HFFc6 (cell line): ENCODE measurements at places on chromosomes 11 and 22.
A peak's percentile ranks its signal among the peaks of the same experiment; 100 is the strongest.

GRCh38 chr11:96315476-96315875 lies 27.5 kb downstream of the MAML2 start:
- DNase-seq: no peak

DNA sequence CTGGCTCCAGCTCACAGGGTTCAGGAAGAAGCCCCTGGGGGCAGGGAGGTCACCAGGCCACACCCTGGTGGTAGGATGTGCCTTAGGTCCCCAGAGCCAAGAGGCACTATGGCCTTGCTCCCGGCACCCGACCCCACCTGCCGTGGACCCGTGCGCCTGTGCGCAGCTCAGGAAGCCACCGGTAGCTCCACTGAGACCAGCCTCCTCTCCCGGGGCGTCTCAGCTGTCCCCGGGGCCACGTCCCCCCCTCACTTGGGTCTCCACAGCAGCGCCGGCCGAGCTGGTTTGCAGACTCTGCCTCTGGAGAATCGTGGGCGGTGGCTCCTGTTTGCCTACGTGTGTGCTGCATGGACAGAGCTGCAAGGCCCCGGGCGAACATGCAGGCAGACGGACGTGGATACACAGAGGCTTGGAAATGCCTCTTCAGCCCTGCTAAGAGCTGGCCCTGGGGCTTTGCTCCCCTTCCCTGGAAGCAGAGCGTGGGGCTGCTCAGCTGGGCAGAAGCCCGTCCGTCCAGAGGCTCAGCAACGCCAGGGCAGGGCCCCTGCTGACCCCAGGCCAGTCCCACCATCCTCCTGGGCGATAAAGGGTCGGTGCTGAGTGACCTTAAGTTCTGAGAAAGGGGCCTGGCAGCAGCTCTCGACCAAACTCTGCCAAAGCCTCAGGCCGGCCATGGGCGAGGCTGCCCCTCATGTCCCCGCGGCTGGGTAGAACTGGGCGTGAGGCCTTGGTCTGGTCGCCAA lies 15.3 kb upstream of the MUC5B start:
- DNase-seq: no peak

- DNase-seq: no peak
Observed at GRCh38 chr22:29190918-29191317, 14.8 kb upstream of the EMID1 start.

DNA sequence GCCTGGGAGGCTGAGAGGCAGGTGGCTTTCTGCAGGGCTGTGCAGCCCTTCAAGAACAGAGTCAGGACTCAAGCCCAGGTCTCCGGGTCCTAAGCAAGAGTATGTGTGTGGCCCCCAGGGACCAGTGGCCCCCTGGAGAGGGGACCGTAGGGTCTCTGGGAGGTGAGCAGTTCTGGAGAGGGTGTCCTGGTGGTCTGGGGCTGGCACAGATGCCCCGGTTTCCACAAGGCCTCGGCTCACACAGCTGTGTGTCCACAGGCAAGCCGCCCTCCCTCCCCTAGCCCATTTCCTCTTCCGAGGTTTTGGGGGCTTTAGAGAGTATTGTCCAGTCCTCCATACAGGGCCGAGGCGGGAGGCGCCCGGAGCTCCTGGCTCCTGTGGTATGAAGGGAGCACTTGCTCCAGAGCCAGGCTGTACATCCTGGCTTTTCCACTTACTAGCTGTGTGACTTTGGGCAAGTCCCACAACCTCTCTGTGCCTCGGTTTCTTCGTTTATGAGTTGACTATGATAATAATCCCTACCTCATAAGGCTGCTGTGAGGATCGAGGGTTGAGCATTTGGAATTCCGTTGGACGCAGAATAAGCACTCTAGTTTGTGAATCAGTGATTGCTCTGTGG lies 3.4 kb upstream of the RPS19BP1 start:
- DNase-seq: no peak

DNA sequence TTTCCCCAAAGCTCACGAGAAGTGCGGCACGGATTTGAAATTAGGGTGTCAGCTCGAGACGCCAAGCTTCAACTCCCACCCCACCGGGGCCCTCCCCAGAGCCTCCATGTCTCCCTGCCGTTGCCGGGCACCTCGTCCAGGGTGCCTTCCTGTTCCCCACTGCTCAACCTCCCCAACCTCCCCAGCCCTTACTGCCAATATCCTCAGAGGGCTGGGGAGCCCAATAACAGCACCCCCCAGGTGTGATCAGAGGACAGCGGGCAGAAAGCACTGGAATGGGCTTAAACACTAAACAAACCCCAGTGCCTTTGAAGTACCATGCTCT lies 1336.4 kb downstream of the TBC1D22A start:
- no peak for DNase-seq

- no peak for DNase-seq
Observed at GRCh38 chr11:111128076-111128870, 117.3 kb upstream of the POU2AF2 start.

DNA sequence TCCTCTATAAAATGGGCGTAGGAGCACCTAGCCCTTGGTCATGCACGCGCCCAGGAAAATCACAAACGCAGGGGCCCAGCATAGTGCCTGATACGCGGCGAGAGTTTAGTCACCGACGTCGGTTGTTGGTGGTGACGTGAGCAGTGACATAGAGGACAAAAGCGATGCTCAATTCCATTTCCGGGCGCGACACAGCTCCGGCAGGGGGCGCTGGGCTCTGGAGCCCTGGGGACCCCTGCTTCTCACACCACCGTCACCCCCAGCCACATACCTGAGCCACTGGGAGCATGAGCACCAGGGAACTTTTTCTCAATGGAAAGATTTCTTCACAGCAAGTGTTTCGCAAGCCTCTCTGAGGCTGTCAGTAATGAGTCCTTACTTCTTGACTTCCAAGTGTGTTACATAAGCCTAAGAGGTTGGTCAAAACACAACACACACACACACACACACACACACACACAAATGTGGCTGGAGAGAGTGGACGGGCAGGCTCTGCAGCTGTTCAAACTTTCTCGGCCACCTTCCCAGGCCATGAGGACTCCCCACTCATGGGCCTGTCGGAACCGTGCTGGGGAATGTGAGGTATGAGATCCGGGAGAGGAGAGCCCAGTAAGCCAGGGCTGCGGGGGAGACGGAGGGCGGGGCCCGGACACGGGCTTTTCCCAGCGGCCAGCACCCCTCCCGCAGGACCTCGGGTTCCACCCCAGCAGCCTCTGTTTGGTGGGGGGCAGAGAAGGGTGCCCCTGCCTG lies 36.9 kb upstream of the LINC01488 start:
- DNase-seq: peak; percentile 94

- DNase-seq: no peak
Observed at GRCh38 chr11:19559746-19560145, 152.9 kb upstream of the NAV2 start.

DNA sequence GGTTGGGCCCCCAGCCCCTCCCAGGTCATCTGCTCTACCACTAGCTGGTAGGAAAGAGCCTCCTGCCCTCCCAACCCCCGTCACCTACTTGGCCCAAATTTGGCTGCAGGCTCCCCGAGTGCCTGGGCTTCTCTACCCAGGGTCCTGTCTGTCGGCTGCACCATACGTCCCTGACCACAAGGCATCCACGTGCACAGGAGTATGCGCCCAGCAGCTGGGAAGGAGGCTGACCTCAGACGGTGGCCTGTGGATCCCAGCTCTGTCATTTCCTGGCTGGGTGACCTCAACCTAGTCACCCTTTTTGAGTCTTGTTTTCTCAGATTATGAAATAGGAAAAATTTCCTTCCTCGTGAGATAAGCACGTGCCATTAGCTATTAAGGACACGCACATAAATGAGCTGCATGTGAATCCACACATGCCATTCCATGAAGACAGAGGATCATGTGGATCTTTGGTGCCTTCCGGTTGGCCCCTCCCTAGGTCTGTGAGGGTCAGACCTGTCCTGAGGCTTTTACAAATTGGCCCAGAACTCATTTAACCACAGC lies 13.7 kb downstream of the CYB561A3 start:
- no peak for DNase-seq

DNA sequence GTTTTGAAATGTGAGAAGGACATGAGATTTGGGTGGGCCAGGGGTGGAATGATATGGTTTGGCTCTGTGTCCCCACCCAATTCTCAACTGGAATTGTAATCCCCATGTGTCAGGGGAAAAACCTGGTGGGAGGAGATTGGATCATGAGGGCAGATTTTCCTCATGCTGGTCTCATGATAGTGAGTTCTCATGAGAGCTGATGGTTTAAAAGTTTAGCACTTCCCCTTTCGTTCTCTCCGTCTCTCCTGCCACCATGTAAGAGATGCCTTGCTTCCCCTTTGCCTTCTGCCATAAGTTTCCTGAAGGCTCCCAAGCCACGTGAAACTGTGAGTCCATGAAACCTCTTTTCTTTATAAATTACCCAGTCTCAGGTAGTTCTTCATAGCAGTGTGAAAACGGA lies 113.5 kb downstream of the FCHSD2 start:
- no peak for DNase-seq

GRCh38 chr11:94550513-94550912 lies 6.8 kb downstream of the FUT4 start:
- no peak for DNase-seq

- no peak for DNase-seq
Observed at GRCh38 chr11:1025410-1026162, 10.9 kb downstream of the MUC6 start.
